ENCODE measurements at places on chromosomes 5 and 9. TPM values are rescaled to one million over a fixed set of nuclear protein-coding genes. Genes with fewer than 3 reads are reported as not detected.

- no peak overlapping the region for H3K4me3 ChIP-seq
- H3K4me1 ChIP-seq = no peaks in the 10 kb centered on the region
- no peak overlapping the region for H3K27ac ChIP-seq
These were observed 14.1 kb upstream of the STRBP start for GRCh38 chr9:123282362-123283047.

- H3K36me3 ChIP-seq = no peaks in the 10 kb centered on the region
- no peaks in the 10 kb centered on the region for H3K4me1 ChIP-seq
- no peak for DNase-seq
- no peak overlapping the region for H3K27ac ChIP-seq
- no peak overlapping the region for H3K4me3 ChIP-seq
These were observed 368.1 kb downstream of the DTWD2 start for GRCh38 chr5:118620233-118620632.

Gene ICE1
- polyA plus RNA-seq = 9.5 TPM

GRCh38 chr5:68250661-68251298, 35.2 kb downstream of the PIK3R1 start:
- H3K36me3 ChIP-seq = no peaks in the 10 kb centered on the region
- no peak for DNase-seq
- no peak overlapping the region for H3K4me3 ChIP-seq
- no peaks in the 10 kb centered on the region for H3K27me3 ChIP-seq
- peak overlapping the region; percentile 79 for H3K27ac ChIP-seq

GRCh38 chr5:106415541-106415940, 1255.2 kb downstream of the EFNA5 start:
- no peaks in the 10 kb centered on the region for H3K27me3 ChIP-seq
- H3K4me1 ChIP-seq = no peaks in the 10 kb centered on the region
- DNase-seq = peak; percentile 18
- H3K4me3 ChIP-seq = no peak overlapping the region
- H3K36me3 ChIP-seq = no peaks in the 10 kb centered on the region

DNA sequence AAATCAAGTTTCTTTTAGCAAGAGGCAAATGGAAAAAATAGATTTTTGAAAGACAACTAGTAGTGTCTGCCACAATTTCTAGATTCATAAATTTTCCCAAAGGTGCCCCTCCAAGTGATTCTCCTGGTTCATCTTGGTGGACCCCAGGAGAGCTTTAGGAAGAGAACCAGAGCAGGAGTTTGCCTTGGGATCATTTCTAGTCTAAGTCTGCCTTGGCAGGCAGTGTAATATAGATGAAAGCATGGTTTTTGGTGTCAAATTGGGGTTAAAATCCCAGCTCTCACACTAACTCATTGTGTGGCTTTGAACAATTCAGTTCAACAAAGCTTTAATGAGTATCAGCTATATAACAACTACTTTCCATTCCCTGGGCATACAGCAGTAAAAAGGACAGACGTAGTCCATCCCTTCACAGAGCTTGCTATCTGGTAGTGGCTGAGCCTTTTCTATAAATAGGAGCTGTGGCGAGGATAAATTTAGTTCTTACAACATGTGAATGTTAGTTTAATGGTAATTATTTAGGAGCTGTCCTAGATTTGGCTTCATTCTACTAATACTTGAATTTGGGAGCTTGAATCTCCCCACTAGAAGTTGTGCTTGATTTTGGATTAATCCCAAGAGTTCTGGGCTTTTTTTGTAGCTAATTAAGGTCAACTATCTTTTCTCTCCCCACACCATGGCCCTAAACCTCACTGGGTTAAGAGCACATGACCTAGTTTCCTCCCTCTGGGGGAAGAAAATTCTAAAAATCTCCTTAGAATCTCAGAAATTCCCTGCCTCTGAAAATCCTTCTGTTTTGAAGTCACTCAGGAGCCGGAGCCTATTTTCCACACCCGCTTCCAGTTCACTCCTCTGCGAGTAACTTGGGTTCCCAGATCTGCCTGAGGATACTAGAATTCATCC, 197.8 kb downstream of the PCSK1 start:
- no peak overlapping the region for H3K4me3 ChIP-seq
- no peak for DNase-seq
- no peaks in the 10 kb centered on the region for H3K36me3 ChIP-seq
- H3K27ac ChIP-seq = no peak overlapping the region
- no peaks in the 10 kb centered on the region for H3K4me1 ChIP-seq
- no peaks in the 10 kb centered on the region for H3K27me3 ChIP-seq

- H3K4me1 ChIP-seq = no peaks in the 10 kb centered on the region
- DNase-seq = no peak
- H3K4me3 ChIP-seq = no peak overlapping the region
- no peak overlapping the region for H3K27ac ChIP-seq
- no peaks in the 10 kb centered on the region for H3K36me3 ChIP-seq
These were observed 295.8 kb upstream of the IRX2 start for GRCh38 chr5:3047212-3047774.

- H3K4me3 ChIP-seq = no peak overlapping the region
- no peaks in the 10 kb centered on the region for H3K4me1 ChIP-seq
- H3K27ac ChIP-seq = no peak overlapping the region
- DNase-seq = no peak
- H3K36me3 ChIP-seq = no peaks in the 10 kb centered on the region
- H3K27me3 ChIP-seq = peaks cover 6% of the 10 kb centered on the region
These were observed 20.9 kb upstream of the COMMD10 start for GRCh38 chr5:116063950-116064349.

- no peak overlapping the region for H3K4me3 ChIP-seq
- DNase-seq = no peak
- H3K4me1 ChIP-seq = no peaks in the 10 kb centered on the region
- no peaks in the 10 kb centered on the region for H3K27me3 ChIP-seq
- H3K27ac ChIP-seq = no peak overlapping the region
These were observed 30.8 kb upstream of the NIM1K start for GRCh38 chr5:43161244-43161643.

DNA sequence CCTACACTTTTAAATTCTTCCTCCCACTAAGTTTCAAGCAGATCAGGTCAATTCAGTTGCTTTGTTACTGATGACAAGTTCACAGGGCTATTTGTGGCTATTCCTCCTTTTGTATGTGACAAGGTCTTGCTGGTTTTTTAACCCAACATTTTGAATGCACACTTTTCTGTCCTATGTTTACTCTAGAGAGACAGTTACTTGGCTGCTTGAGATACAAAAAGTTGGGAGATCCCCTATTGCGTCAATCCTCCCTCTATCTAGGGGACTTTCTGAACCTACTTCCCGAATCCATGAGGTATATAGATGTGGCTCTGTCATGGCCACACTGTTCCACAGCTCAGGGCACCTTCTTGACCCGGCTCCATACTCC, 386.7 kb downstream of the NTRK2 start:
- H3K27me3 ChIP-seq = no peaks in the 10 kb centered on the region
- H3K4me1 ChIP-seq = peaks cover 13% of the 10 kb centered on the region
- no peak overlapping the region for H3K4me3 ChIP-seq
- no peak for DNase-seq
- no peaks in the 10 kb centered on the region for H3K36me3 ChIP-seq

GRCh38 chr9:114347675-114348074, 18.0 kb downstream of the ORM2 start:
- H3K27me3 ChIP-seq = no peaks in the 10 kb centered on the region
- H3K4me3 ChIP-seq = no peak overlapping the region
- no peak overlapping the region for H3K27ac ChIP-seq
- no peak for DNase-seq
- H3K36me3 ChIP-seq = no peaks in the 10 kb centered on the region
- peaks cover 13% of the 10 kb centered on the region for H3K4me1 ChIP-seq

Gene GPBP1
- 49.0 TPM for polyA plus RNA-seq

- no peak overlapping the region for H3K27ac ChIP-seq
- peaks cover 15% of the 10 kb centered on the region for H3K4me1 ChIP-seq
- H3K4me3 ChIP-seq = no peak overlapping the region
- no peaks in the 10 kb centered on the region for H3K27me3 ChIP-seq
These were observed 78.5 kb downstream of the ALDH1A1 start for GRCh38 chr9:72874344-72874743.

Gene LCN2
- 12.8 TPM for polyA plus RNA-seq

- H3K36me3 ChIP-seq = no peaks in the 10 kb centered on the region
- no peak overlapping the region for H3K27ac ChIP-seq
- no peak overlapping the region for H3K4me3 ChIP-seq
- H3K27me3 ChIP-seq = no peaks in the 10 kb centered on the region
These were observed 264.6 kb downstream of the SEC61B start for GRCh38 chr9:99486684-99487083.

Gene GABRA1
- polyA plus RNA-seq = not detected

Gene STPG3
- polyA plus RNA-seq = 2.5 TPM

Gene FAT2
- polyA plus RNA-seq = 0.55 TPM

GRCh38 chr5:68149189-68149588, 66.4 kb upstream of the PIK3R1 start:
- no peak overlapping the region for H3K27ac ChIP-seq
- no peaks in the 10 kb centered on the region for H3K36me3 ChIP-seq
- H3K27me3 ChIP-seq = no peaks in the 10 kb centered on the region
- no peak overlapping the region for H3K4me3 ChIP-seq
- peak; percentile 29 for DNase-seq

- H3K4me1 ChIP-seq = no peaks in the 10 kb centered on the region
- H3K4me3 ChIP-seq = no peak overlapping the region
- no peak for DNase-seq
- H3K36me3 ChIP-seq = no peaks in the 10 kb centered on the region
- H3K27ac ChIP-seq = no peak overlapping the region
These were observed 240.2 kb upstream of the SEMA6A start for GRCh38 chr5:116814626-116815385.

DNA sequence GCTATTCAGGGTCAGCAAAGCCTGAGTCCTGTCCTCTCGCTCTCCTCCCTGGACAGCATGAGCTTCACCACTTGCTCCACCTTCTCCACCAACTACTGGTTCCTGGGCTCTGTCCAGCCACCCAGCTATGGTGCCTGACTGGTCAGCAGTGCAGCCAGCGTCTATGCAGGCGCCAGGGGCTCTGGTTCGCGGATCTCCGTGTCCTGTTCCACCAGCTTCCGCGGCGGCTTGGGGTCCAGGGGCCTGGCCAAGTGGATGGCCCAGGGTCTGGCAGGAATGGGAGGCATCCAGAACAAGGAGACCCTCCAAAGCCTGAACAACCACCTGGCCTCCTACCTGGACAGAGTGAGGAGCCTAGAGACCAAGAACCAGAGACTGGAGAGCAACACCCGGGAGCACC, 8.6 kb downstream of the NIPBL start:
- no peaks in the 10 kb centered on the region for H3K27me3 ChIP-seq
- no peak overlapping the region for H3K4me3 ChIP-seq
- peaks cover 4% of the 10 kb centered on the region for H3K4me1 ChIP-seq
- H3K27ac ChIP-seq = no peak overlapping the region

DNA sequence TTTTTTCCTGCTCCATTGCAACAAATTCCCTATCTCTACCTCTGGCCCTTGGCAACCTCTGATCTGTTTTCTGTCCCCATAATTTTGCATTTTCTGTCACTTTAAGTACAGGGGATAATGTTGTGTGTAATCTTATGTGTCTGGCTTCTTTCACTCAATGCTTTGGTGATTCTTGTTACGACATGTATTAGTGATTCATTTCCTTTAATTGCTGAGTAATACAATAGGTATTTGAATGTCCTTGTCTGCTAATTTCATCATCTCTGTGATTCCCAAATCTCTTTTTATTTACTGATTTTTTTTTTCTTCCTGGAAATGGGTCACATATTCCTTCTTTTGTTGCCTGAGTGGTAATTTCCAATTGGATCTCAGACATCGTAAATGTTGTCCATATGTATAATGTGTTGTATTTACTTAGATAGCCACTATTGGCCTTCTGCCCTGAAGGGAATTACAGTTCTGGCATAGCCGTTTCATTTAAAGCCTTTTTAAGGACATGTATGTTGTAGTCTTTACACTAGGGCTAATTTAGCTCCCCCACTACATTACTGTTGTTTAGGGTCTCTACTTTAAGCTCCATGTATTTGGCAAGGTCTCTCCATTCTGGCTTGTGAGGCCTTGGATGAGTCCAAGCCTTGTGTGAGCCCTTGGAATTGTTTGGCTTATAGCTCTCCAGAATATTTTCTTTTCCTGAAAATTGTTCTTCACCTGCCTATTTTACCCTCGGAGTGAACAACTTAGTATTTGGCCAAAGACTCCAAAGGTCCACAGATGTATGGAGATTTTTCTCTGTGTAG, 683.8 kb downstream of the LRRC70 start:
- no peaks in the 10 kb centered on the region for H3K27me3 ChIP-seq
- no peaks in the 10 kb centered on the region for H3K36me3 ChIP-seq

- no peak for DNase-seq
- no peak overlapping the region for H3K4me3 ChIP-seq
- no peaks in the 10 kb centered on the region for H3K27me3 ChIP-seq
- no peak overlapping the region for H3K27ac ChIP-seq
- no peaks in the 10 kb centered on the region for H3K36me3 ChIP-seq
These were observed 21.6 kb downstream of the LNPEP start for GRCh38 chr5:96957254-96958049.

Gene SPINK6
- not detected for polyA plus RNA-seq

Gene PCDHB3
- 1.5 TPM for polyA plus RNA-seq

- no peaks in the 10 kb centered on the region for H3K36me3 ChIP-seq
- no peak overlapping the region for H3K4me3 ChIP-seq
- no peak for DNase-seq
These were observed 41.4 kb downstream of the PAX5 start for GRCh38 chr9:36992501-36993316.

- no peak overlapping the region for H3K27ac ChIP-seq
- no peak overlapping the region for H3K4me3 ChIP-seq
- H3K4me1 ChIP-seq = no peaks in the 10 kb centered on the region
- H3K36me3 ChIP-seq = no peaks in the 10 kb centered on the region
- peaks cover 9% of the 10 kb centered on the region for H3K27me3 ChIP-seq
These were observed 114.5 kb downstream of the SV2C start for GRCh38 chr5:76197726-76198125.

Gene PCDHB5
- polyA plus RNA-seq = 6.2 TPM

Gene CARTPT
- not detected for polyA plus RNA-seq

DNA sequence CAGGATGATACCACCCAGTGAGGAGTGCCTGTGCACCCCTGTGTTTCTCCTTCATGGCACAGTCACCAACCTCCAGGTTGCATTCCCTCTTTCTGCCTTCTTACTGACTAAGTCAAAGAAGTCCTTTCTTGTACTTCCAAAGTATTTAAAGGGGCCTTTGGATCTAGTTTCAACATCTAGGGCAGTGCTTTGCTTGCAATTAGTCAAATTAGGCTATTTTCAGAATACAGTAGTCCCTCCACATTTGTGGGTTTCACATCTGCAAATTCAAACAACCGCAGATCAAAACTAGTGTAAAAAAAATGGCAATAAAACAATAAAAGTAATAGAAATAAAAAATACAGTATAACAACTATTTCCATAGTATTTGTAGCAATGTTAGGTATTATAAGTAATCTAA, 333.9 kb upstream of the SEMA6A start:
- no peaks in the 10 kb centered on the region for H3K27me3 ChIP-seq
- H3K4me1 ChIP-seq = no peaks in the 10 kb centered on the region
- no peak overlapping the region for H3K4me3 ChIP-seq
- no peak for DNase-seq
- H3K27ac ChIP-seq = no peak overlapping the region

DNA sequence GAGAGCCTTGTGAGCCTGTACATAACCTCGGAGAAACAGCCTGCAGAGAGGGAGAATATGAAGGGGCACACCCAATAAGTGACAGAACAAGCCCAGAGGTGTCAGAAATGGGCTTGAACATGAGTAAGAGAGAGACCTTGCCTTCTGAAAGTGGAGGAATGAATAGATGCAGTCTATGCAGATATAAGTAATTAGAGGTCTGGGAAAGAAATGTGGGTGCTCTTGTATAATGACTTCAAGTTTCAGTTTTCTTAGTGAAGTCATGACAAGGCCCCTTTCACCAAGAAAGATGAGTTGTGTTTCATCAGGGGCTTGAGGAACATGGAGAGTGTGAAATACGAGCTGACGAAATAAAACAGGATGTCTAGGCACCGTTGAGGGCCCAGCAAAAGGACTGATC, 15.1 kb downstream of the GRAMD2B start:
- H3K27ac ChIP-seq = no peak overlapping the region
- no peak overlapping the region for H3K4me3 ChIP-seq
- H3K36me3 ChIP-seq = no peaks in the 10 kb centered on the region
- H3K4me1 ChIP-seq = no peaks in the 10 kb centered on the region
- H3K27me3 ChIP-seq = no peaks in the 10 kb centered on the region

Measured in hepatocyte (in vitro differentiated cells).